ENCODE measurements at places on chromosomes 4 and X.
A peak's percentile ranks its signal among the peaks of the same experiment; 100 is the strongest.

DNA sequence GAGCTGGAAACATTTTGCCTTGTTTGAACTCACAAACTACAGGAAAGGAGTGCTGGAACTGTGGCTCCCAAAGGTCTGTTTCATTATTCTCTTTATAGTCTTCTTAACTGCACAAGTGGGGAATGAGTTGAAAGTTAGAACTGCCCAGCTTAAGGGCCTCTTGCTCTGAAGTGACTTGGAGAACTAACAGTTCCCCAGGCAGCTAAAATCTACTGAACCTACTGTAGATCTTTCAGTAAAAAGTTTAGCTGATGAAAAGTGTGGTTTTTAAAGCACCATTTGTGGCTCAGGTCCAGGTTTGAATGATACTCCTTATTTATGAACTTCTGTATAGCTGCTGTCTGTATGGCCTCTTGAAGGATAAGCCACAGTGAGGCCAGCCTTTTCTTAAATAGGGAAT is 353.8 kb downstream of the MAPK10 start:
- no peak for DNase-seq

DNA sequence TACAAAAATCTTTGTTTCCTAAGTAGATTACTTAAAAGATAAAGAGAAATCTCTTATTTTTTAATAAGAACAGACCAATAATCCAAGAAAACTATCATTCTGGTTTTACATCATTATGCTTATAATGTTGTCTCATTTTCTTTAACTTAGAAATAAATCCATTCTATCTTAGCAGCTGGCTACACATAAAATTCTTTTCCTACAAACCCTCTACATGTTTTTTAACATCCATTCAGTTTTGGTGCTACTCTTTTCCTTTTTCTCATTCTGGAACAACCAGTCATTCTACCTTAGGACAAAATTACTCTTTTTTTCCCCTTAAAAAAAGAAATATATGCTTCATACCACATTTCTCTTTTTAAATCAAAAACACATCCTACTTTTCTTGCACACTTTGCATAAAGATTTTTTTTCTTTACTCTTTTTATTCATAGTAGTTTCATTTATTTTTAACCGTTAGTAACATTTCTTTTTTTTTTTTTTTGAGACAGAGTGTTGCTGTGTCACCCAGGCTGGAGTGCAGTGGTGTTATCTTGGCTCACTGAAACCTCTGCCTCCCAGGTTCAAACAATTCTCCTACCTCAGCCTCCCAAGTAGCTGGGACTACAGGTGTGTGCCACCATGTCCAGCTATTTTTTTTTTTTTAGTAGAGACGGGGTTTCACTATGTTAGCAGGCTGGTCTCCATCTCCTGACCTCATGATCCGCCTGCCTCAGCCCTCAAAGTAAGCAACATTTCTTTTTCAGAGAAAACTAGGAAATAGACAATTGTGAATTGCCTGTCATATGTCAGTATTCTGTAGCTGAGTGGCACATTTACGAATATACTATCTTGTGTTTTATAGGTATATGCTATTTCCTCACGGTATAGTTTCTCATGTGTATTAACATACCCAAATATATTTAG is 562.8 kb downstream of the ADGRL3 start:
- DNase-seq, result no peak

DNA sequence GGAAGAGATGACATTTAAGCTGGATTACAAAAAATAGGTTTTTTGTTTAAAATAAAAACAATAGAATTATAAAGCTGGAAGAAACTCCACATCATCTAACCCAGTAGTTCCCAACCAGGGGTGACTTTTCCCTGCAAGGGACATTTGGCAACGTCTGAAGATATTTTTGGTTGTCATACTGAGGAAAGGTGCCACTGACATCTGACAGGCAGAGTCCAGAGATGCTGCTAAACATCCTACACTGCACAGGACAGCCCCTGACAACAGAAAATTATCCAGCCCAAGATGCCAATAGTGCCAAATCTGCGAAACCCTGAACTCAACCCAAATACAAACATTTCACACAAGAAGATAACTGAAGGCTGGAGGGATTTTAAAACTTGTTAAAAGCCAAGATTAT is 18.5 kb downstream of the TAB3 start:
- DNase-seq, result no peak

DNA sequence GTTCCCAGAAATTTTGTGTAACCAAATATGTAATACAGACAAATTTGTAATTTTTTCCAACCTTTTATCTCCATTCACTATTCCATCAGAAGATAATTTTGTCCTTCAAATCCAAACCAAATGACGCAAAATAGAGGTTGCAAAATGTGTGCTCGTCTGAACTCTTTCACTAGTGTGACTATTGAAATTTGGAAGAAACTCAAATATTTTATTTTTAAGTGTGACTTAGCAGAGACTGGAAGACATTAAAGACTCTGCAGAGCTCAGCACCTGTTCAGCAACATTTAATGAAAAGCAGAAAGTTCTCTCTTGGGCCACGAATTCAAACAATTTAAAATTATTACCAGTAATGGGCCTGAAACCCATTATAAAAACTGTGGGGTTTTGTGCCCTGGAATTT is 30.0 kb upstream of the APELA start:
- DNase-seq, result no peak

DNA sequence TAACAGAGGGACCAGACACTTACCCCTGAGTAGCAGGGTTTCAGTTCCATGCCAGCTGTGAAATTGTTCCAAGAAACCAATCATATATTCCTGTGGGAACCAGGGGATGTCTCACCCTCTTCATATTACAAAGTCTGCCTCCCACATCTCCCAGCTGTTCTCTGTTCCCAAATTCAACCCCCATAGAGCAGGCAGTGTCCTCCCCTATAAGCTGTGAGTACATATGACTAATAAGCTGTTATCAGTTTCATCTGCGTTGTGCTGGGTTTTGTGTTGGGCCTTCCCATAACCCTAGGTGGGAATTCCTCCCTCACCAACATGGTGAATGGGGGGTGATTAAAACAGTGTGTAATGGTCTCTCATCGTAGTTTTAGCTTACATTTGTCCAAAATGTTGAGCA is 41.0 kb downstream of the CEP44 start:
- no peak for DNase-seq

DNA sequence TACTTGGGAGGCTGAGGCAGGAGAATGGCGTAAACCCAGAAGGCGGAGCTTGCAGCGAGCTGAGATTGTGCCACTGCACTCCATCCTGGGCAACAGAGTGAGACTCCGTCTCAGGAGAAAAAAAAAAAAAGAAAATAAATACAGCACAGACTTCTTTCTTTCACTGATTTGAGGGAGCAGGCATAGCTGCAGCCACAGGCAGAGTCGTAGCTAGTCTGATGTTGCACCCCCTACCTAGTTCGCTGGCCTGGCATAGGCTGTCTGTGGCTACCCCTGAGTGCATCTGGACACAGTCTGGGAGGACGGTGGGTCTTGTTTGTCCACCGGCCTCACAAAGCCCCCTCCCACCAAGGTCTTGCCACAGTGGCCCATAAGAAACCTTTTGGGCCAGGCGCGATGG is 21.4 kb downstream of the IL3RA start:
- DNase-seq, result no peak

- no peak for DNase-seq
Observed at GRCh38 chr4:16646459-16646858, 252.0 kb downstream of the LDB2 start.

- peak; percentile 73 for DNase-seq
Observed at GRCh38 chr4:98573791-98574190, 84.6 kb downstream of the TSPAN5 start.

DNA sequence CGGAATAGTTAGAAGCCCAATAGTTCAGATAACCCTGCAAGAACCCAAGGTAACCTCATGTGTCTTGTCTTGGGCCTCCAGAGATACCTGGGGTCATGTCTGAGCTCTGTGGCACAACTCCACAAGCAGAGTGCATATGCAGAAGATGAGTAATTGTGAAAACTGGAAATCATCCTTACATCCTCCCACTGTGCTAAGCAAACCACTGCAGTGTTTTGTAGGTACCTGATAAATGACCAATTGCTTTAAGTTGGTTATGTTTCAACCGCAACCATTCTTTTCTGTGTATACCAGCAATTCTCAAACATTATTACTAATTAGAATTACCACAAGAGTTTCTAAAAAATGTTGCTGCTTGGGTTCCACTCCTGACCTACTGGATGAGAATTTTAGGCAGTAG is 73.2 kb downstream of the CBLL2 start:
- DNase-seq, result no peak

DNA sequence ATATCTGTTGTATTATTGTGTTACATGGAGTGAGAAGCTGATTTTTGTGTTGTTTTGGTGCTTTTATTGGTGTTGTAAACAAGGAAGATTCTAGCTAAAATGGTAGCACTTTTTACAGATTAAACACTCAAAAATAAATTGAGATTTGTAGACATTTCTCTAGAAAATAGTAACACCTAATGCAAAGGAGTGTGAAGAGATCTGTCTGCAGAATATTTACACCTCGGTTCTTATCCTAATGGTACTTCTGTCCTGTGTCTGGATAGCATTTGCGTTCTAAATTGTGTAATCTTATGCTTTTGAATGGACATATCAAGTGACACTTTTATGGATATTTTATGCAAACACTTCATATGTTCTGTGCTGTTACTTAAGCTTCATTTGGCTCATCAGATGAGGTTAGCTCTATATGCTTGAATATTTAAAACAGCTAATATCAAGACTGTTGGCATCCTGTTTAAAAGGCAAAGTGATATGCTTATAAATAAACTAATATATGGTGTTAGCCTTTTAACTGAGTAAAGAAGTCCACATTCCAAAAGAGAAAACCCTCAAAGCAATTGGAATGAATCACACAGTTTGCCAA is 6.0 kb downstream of the PCDH7 start:
- no peak for DNase-seq

DNA sequence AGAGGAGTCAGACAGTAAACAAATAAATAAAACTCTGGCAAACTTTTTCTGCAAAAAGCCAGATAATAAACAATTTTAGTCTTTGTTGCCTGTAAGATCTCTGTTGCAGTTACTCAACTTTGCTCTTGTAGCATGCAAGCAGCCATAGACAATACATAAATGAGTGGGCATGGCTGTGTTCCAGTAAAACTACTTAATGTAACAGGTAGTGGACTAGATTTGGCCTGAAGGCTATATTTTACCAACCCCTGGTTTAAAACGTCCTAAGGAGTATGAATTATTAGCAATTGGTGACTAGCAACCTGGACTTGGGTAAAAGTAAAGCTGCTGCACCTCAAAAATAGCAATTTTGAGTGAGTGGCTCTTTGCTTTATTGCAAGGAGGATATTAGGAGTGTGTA is 30.9 kb downstream of the SLAIN2 start:
- DNase-seq, result no peak

GRCh38 chr4:143390764-143391163 is 54.1 kb downstream of the GAB1 start:
- no peak for DNase-seq

DNA sequence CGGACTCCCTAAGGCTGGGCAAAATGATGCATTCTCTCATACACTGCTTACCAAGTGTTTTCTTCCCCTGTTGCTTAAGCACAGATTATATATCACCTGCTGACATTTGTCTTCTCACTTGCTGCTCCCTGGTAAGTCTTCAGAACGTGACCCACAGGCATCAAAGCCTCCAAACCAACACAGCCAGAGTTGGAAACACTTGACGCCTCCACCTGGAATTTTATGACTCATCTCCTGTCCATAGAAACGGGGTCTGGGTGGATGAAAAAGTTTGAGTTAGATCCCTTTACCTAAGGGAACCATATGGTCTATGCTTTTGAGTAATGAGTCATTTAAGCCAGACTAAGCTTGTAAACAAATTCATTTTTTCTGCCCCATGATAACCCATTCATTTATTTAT is 251.6 kb downstream of the USP46 start:
- DNase-seq, result peak; percentile 41

GRCh38 chrX:153494541-153495361 is at the start of gene BGN:
Gene BGN (plus strand): TSS chrX:153494980. CDS start chrX:153504632, 9,652 bp downstream.
- DNase-seq, result no peak

GRCh38 chrX:94854251-94854650 is 1180.2 kb downstream of the FAM133A start:
- no peak for DNase-seq

GRCh38 chrX:134683351-134684005 is 25.2 kb upstream of the PLAC1 start:
- DNase-seq, result no peak

- DNase-seq, result peak; percentile 77
Observed at GRCh38 chrX:113512700-113513395, 672.2 kb upstream of the AMOT start.

GRCh38 chrX:39156051-39156450 is 354.8 kb downstream of the MID1IP1 start:
- peak; percentile 60 for DNase-seq

DNA sequence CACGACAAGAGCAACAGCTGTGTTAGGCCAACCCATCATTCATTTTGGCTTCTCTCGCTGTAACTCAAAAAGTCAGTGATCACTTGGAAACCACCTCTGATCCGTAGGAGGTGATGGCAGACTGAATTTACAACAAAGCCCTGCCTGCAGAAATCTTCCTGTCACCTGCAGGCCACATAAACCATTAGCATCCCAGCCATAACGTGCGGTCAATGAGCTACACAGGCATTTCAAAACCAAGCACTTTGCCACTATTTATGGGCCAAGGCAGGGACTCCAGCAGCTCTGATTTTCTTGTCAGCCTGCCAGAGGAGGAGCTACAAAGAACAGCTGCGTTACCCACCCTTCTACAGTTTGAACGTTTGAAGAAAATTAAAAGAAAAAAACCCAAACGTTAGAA is 228.1 kb upstream of the PPARGC1A start:
- DNase-seq, result no peak

DNA sequence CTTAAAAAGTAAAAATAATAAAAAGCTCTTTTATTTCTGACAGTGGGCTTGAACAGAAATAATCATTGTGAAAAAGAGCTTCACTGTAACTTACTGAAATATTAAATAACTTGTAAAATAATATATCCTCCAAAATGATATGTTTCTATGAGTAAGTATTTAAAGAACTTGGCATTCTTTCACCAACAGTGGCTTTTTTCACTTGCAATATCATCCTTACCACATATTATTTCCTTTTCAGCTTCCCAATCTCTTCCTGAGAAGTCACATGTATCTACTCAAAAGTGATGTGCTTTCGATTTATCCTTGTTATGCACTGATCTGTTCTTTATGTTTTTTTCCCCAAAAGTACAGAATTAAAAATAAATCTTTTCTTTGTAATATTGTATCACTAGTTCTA is 2.2 kb upstream of the PCDH18 start:
- DNase-seq, result no peak

DNA sequence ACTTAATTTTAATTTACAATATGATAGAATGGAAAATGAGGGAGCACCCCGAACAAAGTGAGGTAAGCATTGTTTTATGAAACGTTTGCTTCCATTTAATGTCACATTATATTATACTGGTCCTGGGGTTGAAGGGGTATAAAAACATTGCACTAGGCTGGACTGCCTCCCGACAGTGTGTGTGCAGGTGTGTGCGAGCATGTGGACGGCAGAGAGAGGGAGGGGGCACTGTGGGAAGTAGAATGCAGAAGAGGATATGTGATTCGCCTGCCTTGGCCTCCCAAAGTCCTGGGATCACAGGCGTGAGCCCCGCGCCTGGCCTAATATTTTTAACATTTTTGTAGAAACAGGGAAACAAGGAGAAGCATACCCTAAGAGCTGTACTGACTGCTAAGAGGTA is 36.0 kb downstream of the IRF2 start:
- no peak for DNase-seq

GRCh38 chrX:118536204-118536603 is 40.6 kb downstream of the DOCK11 start:
- no peak for DNase-seq

- no peak for DNase-seq
Observed at GRCh38 chrX:111955901-111956300, 79.9 kb downstream of the TRPC5OS start.

Measured in kidney tubule cell (primary cell).